ENCODE measurements at places on chromosomes 3 and 15. TPM values are rescaled to one million over a fixed set of nuclear protein-coding genes. Genes with fewer than 3 reads are reported as not detected.

DNA sequence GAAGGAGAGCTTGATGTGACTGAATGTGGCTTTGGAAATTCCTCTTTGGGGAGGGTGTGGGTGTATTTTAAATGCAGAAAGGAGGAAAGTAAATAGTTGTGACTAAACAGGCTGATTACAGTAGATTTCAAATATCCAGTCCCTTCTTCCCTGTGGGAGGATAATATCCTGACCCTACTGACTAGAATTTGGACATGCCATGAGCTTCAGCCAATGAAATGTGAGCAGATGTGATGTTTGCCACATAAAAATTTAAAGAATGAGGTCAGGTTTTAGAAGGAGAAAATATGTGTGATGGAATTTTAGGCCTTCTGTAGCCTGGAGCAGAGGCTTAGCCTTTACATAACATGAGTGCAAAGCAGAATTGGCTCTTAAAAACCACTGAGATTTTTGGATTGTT lies 1218.9 kb downstream of the ROBO2 start:
- no peak for DNase-seq

- no peak for DNase-seq
Observed at GRCh38 chr3:171980578-171981270, 58.7 kb upstream of the FNDC3B start.

GRCh38 chr3:188779281-188779980 lies 392.3 kb upstream of the TPRG1 start:
- no peak for DNase-seq

GRCh38 chr3:174101244-174101643 lies 703.7 kb downstream of the NLGN1 start:
- DNase-seq = no peak

GRCh38 chr3:108588601-108589000 lies 637 bp downstream of the CIP2A start:
- DNase-seq = no peak

- DNase-seq = no peak
Observed at GRCh38 chr3:170387950-170388349, 30.4 kb downstream of the SKIL start.

DNA sequence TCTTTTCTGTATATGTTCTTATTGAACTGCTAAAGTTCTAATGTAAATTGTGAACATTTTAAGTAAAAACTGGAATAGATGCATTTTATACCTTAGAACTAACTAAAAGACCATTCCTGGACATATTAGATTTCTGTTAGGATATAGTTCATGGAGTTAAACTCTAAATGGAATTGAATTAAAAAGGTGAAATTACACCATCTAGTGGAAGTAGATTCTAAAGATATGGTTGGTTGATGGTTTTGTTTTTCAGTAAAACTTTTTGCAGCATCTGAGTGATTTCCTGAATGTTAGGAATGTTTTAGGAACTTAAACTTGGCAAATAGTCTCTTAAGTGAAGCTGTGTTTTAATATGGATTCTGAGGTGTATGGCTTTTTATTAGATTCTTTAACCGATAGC lies 96.8 kb downstream of the SLMAP start:
- no peak for DNase-seq

Gene PRSS50
- total RNA-seq = 0.24 TPM

Gene FURIN
- total RNA-seq = 35.1 TPM

Gene PLD1
- total RNA-seq = 1.5 TPM

Gene LSG1
- 59.9 TPM for total RNA-seq

Gene TMC3
- total RNA-seq = not detected

Measured in H9 (cell line).